Activated naive CD4-positive, alpha-beta T cell treated with anti-CD3 and anti-CD28 coated beads, Interleukin-2, amount 50 U/mL, for 72 hours (primary cell): ENCODE measurements at places on chromosomes 6 and 20.

- DNase-seq = no peak
Measured at GRCh38 chr6:35294308-35294945, 3.2 kb upstream of the DEF6 start.

DNA sequence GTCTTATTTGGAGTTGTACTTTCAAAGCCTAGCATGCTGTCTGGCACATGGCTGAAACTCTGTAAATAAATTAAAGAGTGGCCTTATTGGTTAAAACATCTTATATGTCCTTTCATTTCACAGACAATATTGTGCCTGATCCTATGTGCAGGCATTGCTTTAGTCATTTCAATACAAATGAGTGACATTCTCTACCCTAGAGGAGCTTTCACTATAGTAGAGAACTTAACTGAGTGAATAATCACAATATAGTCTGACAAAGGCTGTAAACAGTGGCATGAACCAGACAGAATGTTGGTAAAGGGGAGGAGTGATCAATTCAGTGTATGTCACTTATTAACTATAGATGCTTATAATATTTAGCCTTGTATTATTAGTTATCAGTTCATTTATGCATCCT, 481.8 kb downstream of the TFAP2B start:
- DNase-seq = no peak

DNA sequence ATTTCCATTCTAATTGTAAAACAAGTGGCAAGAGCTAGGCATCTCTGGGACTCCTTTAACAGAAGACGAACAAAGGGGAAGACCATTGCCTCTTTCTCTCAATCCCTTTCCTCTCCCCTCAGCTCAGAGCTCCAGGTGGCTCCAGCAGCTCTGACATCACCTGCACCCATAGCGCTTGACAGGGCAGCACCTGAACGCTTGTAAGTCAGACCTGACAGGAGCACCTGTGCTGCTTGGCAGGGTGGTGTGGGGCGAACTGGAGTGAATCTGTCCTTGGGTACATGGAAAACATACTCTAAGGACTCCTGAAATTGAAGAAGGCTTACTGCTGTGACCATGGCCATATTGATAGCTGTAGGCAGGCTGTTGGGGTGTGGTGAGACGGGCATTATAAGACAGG, 409.5 kb upstream of the AGPAT4 start:
- no peak for DNase-seq

DNA sequence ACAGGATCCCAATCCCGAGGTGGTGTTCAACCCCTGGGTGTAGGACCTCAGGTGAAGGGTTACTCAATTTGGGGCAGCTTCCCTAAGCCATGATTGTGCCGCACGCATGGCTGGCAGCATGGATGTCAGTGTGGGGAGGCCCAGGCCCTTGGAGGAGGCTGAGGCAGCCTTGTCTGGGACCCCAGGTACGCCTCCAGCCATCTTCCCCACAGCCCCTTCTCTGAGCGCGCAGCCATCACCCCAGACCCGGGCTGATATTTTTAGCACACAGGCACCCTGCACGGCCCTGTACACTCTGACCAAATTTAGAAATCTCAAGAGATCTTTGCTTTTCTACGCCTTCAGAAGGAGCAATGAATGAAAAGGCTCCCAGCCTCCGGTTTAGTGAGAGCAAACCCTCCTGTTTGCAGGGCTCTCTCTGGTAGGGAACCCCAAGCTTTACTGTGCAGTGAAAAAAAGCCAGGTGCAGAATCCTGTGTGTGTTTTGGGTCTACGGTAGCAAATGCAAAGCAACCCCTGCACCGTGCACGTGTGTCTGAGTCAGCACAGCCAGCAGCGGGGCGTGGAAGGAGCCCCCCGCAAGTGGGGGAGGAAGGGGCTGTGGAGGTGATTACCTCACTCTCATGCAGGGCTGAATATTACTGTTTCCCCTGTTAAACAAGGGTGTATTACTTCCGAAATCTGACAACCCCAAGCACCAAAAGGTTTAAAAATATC, 44.3 kb downstream of the CTCFL start:
- DNase-seq = peak; percentile 13

DNA sequence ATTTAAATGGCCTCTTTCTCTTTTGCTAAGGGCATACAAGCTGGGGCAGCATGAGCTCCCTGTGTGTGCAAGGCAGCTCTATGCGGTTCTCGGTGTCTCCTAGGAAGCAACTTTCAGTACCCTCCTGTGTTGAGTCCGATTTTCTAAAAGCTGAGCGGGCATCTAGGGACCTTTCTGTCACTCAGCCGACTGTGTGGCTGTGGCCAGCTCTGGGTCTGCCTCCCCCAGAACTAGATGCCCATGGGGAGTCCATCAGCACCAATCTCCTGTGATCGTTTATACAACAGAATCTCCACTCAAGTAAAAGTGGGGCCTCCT, 7.5 kb downstream of the NELFCD start:
- DNase-seq = peak; percentile 34

GRCh38 chr6:21992178-21992967, 304.5 kb downstream of the PRL start:
- no peak for DNase-seq

GRCh38 chr20:34473262-34473883, 42.8 kb upstream of the DYNLRB1 start:
- no peak for DNase-seq

DNA sequence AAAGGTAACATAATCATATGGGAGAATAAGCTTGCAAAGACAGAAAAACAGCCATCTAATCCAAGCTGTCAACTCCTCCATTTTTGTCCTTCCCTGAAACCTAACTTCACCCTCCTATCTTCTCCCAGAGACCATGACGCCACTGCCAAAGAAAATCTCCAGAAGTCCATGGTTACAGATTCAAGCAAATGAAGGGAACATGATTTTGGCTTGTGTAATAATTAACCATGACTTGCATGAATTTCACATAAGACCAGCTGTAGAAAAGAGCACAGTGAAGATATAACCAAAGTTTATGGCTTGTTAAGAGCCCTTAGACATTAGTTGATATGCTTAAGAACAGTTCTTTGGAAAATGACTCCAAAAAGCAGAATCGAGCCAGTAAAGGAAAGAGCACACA, 342.1 kb upstream of the NRSN1 start:
- DNase-seq = no peak

DNA sequence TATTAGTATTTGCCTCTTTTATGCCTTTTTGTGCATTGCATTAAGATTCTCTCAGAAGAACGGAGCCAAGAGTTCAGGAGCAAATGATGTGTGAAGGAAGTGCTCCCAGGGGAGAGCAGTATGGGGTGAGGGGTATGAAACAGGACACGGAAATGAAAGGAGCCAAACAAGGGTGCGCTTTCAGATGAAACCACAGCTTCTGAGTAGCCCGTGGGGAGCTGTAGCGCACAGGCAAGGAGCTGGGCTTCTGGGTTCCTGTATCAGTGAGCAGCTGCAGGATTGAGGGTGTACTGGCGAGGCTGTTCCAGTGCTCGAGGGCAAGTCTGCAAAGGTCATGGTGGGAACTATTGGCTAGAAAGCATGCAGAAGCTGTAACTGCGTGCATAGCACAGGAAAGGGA, 25.4 kb downstream of the ANKEF1 start:
- no peak for DNase-seq

- DNase-seq = no peak
Measured at GRCh38 chr6:17336425-17336824, 55.3 kb downstream of the RBM24 start.

- DNase-seq = no peak
Measured at GRCh38 chr6:43275801-43276576, 22.1 kb upstream of the SLC22A7 start.

GRCh38 chr6:101259505-101259904, 134.0 kb upstream of the GRIK2 start:
- DNase-seq = no peak

DNA sequence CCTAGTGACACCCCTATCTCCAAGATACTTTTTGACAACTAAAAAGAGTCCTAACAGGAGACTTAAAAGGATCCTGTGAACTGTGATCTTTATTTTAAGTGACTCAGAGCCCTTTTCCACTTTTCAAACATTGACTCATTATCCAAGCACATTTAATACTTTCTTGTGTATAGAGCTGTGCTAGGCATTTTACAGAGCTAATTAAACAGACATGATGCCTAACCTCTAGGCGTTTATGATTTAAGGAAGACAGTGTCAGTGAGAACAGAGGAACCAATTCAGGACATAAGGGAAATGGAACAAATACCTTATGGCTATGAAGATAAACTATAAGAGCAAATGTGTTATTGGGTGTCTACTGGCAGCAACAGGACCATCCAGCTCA, 282.6 kb downstream of the TPBG start:
- DNase-seq = no peak

GRCh38 chr20:6231556-6231955, 108.7 kb upstream of the FERMT1 start:
- DNase-seq = no peak
